ENCODE measurements at places on chromosomes 5 and 9.
A peak's percentile ranks its signal among the peaks of the same experiment; 100 is the strongest.

- no peak for DNase-seq
Measured at GRCh38 chr9:136359774-136360718, 3.5 kb downstream of the DNLZ start.

- no peak for DNase-seq
Measured at GRCh38 chr9:81119591-81119990, 569.8 kb downstream of the TLE1 start.

GRCh38 chr9:123742009-123742767 lies 187.7 kb downstream of the DENND1A start:
- DNase-seq: no peak

DNA sequence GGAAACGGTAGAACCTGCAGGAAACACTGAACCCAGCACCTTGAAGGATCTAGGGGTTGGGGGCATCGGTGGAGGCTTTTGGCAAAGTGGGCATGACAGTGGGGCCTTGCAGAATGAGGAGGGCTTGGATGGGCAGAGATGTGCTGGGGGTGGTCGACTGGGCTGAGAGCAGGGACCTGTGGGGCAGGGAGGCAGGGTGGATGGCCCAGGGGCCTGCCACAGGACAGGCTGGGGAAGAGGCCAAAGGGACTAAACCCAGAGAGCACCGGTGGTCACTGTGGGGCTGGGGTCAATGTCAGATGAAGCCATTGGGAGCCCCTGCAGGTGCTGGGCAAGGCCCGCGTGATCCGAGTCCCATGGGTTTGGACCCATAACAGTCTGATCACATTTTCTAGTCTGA lies 175.3 kb downstream of the DAB2IP start:
- DNase-seq: no peak

GRCh38 chr5:127227881-127228280 lies 62.7 kb upstream of the MEGF10 start:
- no peak for DNase-seq

DNA sequence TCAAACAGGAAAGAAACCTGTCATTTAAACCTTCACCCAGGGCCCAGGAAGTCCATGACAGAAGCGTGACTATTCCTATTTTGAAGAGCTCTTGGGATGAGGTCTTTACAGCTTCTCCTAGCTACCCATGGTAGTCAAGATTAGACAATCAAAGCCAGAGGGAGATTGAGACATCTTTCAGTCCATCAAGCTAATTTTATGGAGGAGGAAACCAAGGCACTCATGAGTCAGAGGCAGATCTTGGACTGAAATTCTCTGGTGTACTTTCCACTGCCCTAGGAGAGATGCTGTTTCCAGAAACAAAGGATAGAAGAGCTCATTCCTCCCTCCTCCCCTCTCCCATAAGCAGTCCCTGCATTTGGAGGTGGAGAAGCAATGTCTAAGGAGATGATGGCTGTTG lies 9.2 kb downstream of the TNFSF8 start:
- no peak for DNase-seq

DNA sequence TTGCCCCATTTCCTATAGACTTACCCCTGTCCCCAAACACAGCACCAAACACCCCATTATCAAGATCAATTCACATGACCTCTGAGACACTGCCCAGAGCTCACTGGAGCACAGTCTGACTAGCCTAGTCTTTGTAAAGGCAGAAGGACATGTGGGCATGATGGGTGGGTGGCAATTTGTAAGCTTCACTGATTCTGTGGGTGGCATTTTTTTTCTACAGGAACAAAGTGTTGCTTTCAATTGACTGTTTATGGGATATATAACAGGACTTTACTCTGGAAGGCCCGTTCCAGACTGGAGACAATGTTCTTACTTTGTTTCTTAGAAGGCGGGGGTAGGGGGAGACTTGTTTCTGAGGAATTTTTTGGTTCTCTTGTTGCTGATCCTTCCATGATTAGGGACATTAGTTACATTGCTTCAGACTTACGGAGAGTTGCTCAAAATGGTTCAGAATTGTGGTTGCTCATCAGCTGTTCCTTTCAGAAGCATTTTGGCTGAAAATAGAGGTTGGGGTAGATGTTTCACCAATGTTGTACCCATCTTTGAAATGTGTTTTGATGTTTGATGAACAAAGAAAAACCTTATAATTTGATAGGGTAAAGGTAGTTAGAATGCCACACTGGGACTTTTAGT lies 20.2 kb downstream of the NNT start:
- DNase-seq: no peak

DNA sequence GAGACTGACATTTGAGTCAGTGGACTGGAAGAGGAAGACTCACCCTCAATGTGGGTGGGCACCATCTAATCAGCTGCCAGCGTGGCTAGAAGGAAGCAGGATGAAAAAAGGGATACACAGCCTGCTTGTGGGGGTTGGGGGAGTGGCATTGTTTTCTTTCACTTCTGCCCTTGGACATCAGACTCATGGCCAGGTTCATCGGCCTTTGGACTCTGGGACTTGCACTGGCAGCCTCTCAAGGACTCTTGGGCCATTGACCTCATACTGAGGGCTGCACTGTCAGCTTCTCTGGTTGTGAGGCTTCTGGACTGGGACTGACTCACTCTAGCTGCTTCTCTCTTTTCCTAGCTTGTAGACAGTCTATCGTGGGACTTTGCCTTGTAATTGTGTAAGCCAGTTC lies 374.9 kb downstream of the TLE1 start:
- no peak for DNase-seq

DNA sequence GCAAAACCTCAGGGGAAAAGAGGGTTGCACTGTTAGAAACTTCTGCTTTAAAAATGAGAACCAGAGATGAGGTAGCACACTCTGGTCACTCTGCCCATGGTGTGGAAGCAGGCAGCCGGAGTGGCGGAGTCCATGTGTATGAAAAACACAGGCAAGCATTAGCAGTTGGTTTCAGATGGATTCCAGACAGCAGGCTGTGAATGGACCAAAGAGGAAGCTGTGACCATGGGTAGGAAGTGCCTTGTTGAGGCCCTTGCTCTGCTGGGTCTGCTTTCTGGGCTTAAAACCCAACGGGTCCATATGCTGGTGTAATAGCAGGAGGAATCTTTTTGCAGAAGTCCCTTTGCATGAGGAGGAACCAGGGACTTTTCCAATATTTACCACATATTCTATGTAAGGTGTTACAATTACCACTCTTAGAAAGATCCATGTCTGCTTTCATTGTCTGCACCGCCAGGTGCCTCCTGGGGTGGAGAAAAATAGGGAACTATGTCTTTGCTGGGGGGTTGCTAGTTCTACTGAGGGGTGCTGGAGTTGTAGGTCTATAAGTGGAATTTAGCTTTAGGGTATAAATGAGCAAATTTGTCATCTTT lies 77.0 kb downstream of the ANKRD55 start:
- DNase-seq: no peak

GRCh38 chr5:131413605-131414559 lies 150.0 kb downstream of the CDC42SE2 start:
- no peak for DNase-seq

GRCh38 chr9:6959270-6960000 lies 201.7 kb downstream of the KDM4C start:
- DNase-seq: no peak

- DNase-seq: no peak
Measured at GRCh38 chr5:149256451-149256850, 15.2 kb upstream of the AFAP1L1 start.

DNA sequence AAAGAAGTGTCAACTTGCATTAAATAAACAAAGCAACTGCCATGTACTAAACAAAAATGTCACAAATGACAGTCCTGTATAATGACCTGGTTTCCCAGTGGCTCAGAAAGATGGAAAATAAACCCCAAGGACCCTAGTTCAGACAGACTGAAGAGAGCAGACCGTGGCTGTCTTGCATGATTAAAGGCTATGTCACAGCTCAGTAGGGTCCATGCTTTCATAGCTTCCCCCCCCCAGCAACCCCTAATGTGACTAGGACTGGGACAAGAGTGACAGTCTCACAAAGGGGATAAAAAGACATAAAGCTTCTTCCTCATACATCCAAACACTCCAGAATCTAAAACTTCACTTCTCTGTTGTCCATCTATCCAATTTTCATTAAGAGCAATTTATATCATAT lies 113.6 kb downstream of the NR6A1 start:
- DNase-seq: no peak

- no peak for DNase-seq
Measured at GRCh38 chr5:143212261-143212660, 191.2 kb downstream of the NR3C1 start.

- no peak for DNase-seq
Measured at GRCh38 chr5:7856855-7857254, 5.9 kb upstream of the CFAP90 start.

DNA sequence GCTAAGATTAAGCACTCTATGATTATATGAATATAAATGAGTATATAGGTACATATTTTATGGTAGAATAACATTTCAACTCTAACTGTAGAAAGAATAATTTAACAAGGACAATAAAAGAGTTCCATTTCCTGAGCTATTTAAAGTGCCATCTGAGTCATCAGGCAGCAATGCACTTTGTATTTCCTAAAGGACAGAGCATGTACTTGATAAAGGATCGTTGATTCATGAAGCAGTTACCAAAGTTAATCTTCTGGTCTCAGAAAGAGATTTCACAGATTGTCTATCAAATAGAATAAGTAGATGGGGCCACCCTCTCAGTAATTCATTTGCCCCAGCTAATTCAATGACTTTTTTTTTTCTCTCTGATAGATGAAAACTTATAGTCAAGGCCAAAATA lies 747.8 kb downstream of the CDH18 start:
- peak; percentile 76 for DNase-seq

DNA sequence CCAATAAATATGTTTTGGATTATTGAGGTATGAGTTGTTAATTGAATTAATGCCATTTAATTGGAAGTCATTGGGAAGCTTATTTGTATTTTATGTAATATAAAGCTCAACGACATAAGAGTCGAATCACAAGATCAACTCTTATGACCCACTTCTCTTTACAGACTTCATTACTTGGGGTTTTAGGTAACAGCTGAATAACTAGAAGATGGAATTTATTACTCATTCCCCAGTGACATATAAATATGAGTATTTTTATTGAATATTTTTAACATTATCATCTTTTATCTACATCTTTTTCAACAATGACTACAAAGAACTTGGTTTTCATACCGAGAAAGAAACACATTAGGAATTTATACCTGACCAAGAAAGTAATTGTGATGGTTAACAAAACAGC lies 21.1 kb downstream of the HMGCR start:
- DNase-seq: no peak

DNA sequence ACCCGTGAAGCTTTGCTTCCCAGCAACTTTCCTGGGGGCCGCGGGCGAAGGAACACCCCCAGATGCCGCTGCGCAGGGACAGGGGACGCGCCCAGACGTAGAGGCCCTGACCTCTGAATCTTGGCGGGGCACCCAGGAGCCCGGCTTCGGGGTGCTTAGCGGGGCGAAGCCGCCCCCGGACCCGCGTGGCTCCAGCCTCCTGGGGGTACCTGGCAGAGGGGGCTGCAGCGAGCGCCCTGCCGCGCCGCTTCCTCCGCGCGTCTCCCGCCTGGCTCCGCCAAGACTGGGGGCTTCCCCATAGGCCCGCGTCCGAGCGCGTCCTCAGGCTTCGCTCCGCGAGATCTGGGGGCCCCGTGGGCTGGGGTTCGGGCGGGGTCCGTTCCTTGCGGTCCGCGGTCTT lies 23.0 kb upstream of the ZNF782 start:
- DNase-seq: no peak

DNA sequence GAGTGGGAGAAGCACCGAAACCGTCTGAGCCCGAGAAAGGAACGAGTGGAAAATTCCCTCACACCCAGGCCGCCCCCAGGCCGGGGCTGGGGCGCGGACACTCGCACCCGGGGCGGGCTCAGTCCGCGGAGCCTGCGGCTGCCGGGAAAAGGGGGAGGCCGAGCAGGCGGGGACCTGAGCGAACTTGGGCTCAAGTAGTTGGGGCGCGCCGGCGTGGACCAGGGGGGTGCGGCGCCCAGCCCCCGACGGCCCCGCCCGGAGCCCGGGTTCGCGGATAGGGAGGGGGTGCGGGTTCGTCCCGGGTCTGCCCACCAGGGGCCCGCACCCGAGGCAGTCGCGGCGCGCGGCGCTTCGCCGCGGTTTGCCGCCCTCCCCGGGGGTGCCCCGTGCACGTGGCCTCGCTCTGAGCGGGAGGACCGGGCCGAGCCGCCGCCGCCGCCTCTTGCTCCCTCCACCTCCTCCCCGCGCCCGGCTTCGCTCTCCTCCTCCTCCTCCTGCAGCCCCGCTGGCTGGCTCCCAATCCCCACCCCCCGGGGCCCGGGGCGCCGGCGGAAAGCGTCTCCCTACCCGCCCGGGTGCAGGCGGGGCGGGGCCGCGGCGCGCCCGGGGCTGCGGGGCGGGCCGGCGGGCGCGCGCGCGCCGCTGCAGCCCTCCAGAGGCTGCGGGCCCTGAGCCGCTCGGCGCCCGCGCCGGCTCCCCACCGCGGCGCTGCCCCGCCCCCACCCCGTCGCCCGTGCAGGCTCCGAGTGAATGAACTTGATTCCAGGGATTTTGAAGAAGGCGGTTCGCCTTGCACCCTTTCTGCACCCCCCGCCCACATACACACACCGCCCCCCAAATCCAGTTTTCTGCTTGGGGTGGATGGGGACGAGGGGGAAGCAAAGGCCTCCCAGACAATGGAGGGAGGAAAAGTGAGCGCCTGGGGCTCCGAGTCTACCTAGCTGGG lies 1.3 kb upstream of the NFIB start:
- DNase-seq: peak; percentile 82

DNA sequence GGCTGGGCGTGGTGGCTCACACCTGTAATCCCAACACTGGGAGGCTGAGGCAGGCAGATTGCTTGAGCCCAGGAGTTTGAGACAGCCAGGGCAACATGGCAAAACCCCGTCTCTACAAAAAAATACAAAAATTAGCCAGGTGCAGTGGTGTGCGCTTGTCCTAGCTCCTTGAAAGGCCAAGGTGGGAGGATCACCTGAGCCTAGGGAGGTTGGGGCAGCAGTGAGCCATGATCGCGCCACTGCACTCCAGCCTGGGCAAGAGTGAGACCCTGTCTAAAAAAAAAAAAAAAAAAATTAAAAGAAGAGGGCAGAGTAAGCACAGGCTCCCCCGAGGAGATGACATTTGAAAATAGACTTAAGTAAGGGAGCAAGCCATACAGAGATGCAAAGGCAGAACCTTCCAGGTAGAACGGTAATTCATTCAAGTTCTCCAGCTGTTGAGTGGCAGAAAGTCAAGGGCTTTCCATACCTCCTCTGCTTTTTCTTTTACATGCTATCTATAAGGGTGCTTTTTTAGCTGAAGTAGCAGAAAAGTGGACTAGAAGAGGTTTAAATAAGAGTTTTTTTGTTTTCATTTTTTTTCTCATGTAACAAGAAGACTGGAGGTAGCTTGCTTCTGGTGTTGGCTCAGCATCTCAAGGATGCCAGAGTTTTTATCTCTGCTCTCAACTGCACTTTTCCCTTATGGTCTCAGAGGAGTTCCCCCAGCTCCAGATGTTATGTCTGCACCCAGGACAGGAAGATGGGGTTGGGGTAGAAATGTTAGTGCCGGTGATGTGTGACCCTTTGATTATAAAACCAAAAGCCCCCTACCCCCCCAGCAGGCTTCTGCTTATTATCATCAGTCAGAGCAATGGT lies 40.8 kb downstream of the ERGIC1 start:
- DNase-seq: no peak

DNA sequence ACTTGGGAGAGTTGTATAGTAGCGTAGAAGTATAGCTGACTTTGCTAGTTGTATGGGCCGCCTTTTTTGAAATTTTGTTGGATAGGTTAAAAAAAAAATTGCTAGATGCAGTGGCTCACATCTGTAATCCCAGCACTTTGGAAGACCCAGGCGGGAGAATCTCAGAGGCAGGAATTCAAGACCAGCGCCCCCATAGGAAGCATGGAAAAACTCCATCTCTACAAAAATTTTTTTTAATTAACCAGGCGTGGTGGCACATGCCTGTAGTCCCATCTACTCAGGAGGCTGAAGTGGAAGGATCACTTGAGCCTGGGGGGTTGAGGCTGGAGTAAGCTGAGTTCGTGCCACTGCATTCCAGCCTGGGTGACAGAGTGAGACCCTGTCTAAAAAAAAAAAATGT lies 59.2 kb downstream of the SMC5 start:
- DNase-seq: no peak

All from LoVo (cell line).